Muscle of arm (tissue), 14 donors: ENCODE measurements at places on chromosomes 5 and 9.

DNA sequence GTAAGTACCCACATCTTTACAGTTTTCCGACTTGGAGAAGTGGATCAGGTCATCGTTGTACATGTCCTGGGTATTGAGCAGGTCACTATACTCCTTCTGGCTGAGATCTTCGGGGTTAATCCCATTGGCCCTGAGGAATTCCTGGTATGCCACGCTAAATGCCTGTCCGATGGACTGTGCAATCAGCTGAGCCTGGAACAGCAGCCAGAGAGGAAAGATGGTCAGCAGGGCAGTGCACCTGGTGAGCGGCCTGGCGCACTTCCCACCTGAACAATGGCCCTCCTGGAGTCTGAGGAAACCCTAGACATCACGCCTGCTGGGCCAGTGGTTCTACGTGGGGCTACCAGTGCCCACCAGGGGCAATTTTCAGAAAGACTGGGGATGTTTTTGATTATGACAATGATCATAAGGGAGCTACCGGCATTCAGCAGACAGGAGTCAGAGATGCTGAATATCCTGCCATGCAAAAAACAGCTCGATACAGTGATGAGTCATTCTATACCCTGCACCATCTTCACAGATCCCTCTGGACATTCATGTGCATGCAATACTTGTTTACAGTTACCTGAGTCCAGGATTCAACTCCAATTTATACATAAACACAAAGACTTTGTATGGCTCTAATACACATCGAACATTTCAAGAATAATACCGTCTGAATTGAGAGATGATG is 127.2 kb downstream of the ENTREP1 start:
- no peak for DNase-seq

DNA sequence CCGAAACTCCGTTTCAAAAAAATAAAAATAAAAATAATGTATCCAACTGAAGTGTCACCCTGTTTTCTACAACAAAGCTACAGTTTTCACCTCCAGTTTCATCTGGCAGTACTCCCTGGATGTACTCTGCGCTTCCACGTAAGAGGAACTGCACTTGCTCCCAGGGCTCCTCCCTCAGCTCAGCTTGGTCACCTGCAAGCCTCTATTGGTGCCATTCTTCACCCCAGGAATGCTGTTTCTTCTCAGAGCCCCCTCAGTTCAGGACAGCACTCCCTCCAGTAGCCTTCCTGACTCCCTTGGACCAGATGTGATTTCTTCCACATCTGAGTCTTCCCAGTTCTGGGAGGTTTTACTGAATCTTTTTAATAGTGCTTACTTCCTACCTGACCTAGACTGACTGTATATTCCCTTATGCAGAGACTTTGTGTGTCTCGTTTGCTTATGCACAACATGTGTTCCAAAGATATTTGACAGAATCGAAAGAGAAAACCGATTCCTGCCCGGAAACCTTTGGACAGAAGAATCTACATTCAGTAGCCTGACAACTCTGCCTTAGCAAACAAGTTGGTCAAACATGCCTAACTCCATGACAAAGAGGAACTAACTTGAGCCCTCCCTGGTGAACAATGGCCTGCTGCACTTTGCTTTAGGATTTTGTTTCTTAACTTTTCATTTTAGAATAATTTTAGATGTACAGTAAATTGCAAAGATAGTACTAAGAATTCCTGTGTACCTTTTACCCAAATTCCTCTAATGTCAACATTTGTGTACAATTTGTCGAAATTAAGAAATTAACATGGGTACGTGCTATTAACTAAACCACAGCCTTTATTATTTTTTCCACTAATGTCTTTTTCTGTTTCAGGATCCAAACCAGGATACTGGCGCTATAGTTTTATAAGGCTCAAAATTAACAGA is 814 bp downstream of the CCDC125 start:
- DNase-seq, result no peak

DNA sequence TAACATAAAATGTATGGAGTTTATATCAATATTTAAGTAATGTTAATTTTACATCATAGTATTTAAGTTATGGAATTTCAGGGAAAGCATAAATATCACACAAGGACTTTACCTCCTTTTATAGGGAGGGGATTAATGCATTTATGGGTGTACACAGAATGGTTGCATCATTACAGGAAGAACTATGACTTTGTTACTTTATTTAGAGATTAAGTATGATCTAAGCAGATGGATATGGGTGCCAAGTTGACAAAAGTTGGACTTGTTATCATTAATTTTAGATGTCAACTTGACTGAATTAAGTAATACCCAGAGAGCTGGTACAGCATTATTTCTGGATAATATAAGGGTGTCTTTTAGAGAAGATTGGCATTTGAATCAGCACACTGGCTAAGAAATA is 160.5 kb upstream of the CDH10 start:
- no peak for DNase-seq

GRCh38 chr9:117224695-117225094 is 190.2 kb downstream of the ASTN2 start:
- no peak for DNase-seq

DNA sequence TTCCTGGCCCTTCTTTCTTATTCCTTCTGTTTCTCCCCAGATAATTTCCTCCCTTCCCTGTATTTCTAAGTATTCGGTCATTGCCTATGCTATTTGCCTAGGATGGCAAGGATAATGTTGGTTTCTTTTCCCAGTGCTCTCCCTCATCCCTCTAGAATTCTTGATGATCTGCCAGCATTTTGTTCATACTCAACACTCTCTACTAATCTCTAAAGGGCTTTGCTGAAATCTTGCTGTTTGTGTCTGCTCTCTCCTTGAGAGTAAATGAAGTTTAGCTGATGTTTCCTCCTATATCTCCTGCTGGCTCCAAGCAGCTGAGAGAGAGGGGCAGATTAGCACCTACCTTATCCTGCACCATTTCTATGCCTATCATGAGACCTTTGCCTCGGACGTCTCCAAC is 38.1 kb downstream of the AGXT2 start:
- no peak for DNase-seq

DNA sequence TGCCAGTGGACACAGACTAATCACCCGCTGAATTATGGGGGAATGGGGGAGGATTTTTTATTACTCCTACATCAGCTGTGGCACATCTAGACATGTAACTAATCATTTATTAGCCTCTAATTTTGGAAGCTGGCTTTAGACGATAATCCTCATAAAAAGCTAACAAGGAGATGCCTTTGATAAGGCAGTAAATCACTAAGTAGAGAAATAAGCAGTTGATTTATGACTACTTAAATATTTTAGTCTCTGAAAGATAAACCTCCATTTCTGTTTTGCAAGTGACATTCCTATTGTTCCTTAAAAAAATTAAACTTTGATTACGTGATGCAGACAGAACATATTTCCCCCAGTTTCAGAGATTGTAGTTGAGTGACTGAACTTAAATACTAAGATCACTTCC is 206.4 kb upstream of the CDKN2B start:
- DNase-seq, result no peak
